ENCODE measurements at places on chromosomes 7 and 10.

- no peak for DNase-seq
These were observed 745 bp downstream of the DAGLB start for GRCh38 chr7:6446838-6447580.

- DNase-seq: no peak
These were observed 448.0 kb upstream of the ANKRD30A start for GRCh38 chr10:36677431-36677768.

- no peak for DNase-seq
These were observed 18.0 kb downstream of the SLC25A13 start for GRCh38 chr7:96303686-96304443.

GRCh38 chr7:142477079-142477651 lies 219.3 kb upstream of the PRSS58 start:
- DNase-seq: no peak

GRCh38 chr10:103874730-103875129 lies 19.4 kb upstream of the SH3PXD2A start:
- no peak for DNase-seq

DNA sequence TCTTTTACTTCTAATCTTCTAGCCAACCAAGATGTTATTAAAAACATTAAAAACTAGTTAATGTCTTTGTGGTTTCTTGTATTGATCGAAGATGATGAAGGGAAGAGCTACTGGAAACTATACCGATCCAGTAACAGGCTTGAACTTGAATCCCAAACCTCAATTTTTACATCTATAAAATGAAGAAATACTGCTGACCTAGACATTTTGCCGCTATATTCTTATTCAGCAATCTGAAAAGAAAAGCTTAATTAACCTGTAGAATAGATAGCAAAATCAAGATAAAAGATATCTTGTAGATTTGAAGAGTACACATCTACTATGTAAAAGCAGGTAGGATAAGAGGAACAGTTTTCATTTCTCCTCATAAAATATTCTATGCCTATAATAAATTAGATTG lies 326.1 kb upstream of the LRRN3 start:
- no peak for DNase-seq

- no peak for DNase-seq
These were observed 35.3 kb upstream of the IFRD1 start for GRCh38 chr7:112414855-112415490.

DNA sequence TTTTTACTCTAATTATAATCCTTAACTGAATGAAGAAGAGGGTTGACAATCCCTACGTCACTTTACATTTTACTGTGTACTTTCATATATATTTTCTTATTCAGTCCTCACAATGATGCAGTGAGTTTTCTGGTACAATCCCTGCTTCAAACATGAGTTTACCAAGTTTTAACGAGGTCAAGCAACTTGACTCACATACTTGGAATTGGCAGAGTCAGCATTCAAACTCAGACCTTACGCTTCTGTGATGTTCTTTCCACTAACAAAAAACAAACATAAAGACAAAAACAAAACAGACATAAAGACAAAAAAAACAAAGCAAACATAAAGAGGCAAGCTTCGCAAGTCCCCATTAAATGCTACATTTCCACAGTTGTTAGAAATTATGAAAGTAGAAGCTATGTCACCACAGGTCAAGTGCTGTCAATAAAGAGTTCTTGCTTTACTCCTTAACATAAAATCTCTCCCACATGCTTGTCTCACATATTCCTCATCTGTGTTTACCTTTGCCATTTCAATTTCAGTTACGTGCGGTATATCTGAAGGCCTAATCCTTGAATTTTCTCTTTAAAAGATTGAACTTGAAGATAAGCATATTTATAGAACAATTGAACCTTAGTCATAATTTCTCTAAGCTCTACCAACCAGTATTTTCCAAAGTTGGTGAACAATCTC lies 217.3 kb downstream of the CELF2 start:
- DNase-seq: no peak

DNA sequence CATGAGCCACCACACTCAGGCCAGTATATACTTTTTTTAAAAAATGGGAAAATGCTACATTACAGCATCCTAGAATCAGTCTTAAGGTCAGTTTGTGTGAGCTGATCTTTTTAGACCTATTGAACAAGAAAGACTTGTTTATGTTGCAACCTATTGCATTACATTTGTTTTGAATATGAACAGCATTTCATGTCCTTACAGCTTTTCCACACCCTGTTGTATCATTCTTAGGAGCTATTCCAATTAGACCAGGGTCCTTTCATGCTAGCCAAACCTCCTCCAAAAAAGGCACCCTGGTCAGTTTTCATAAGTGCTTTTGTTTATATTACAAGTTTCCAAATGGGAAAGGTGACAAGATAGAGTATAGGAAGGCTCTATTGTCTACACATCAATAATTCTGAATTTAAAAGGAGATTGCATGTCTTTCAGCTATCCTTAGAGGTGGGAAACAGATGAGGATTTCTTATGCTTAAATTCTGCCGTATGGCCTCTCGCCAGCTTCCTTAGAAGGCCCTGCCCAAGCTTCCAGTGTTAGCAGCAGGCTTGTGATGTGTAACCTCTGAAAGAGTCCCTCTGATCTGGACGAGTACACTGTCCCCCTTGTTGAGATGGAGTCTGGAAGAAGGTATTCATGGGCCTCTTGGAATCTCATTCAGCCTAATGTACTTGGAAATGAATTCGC lies 171.9 kb downstream of the OTUD1 start:
- DNase-seq: no peak

GRCh38 chr10:103776878-103777591 lies 78.3 kb downstream of the SH3PXD2A start:
- no peak for DNase-seq

DNA sequence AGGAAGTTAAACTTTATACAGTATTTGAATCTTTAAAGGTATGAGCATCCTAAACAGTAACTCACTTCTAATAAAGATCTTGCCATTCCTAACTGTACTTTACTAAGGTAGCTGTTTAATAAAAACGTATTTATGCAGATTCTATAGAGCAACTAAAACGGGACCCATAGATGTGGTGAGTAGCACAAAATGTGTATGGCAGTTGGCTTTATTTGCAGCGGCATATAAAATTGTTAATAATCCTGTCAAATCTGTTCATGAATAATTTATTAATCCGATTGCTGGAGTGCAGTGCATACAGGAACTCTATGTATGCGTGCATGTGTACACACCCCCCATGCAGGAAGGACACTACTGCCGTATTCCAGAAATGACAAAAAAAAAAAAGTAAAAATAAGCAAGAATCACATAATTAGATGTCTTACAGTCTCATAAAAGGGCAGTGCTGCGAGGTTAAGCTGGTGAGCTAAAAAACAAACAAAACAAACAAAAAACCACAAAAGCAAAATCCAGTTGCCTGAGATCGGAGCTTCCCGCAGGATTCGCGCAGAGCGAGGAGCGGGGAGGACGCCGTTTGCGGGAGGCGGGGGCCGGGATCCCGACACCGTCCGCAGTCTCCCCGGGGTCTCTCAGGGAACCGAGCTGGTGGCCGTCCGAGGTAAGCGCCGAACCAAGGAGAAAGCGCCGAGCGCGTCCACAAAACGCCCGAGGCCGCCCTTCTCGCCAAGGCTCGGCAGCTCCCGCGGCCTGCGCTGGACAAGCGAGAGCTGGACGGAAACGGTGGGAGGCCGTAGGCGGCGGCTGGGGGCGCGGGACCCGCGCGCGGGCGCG lies 518 bp upstream of the COMMD3 start:
- DNase-seq: no peak

GRCh38 chr10:21043044-21043443 lies 145.9 kb upstream of the NEBL start:
- no peak for DNase-seq

- no peak for DNase-seq
These were observed 20.8 kb downstream of the LAT2 start for GRCh38 chr7:74230446-74231231.

DNA sequence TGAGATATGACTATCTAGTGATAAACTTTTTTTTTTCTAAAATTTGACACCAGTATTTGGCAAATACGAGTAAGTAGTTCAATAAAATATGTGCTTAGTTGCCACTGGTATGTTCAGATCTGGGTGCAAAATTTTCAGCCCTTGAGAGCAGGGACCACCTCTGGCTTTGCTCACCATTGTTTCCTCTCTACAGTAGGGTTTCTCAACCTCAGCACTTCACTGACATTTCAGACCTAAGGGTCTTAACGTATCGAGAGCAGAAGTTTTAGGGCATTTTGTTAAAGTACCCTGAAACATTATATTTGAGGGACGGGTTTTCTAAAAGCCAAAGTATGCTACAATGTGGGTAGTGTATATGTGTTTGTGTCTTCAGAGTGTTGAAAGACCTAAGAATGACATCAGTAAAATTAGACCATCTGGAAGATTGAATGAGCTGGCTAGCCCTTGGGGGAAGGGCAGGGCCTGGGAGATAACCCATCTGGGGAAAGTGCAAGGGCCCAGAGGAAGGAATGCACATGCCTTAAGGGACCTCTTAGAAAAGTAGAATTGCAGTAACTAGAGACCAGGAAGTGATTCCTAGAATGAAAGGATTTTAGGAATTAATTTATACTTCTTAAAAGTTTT lies 11.8 kb downstream of the BZW2 start:
- DNase-seq: no peak

DNA sequence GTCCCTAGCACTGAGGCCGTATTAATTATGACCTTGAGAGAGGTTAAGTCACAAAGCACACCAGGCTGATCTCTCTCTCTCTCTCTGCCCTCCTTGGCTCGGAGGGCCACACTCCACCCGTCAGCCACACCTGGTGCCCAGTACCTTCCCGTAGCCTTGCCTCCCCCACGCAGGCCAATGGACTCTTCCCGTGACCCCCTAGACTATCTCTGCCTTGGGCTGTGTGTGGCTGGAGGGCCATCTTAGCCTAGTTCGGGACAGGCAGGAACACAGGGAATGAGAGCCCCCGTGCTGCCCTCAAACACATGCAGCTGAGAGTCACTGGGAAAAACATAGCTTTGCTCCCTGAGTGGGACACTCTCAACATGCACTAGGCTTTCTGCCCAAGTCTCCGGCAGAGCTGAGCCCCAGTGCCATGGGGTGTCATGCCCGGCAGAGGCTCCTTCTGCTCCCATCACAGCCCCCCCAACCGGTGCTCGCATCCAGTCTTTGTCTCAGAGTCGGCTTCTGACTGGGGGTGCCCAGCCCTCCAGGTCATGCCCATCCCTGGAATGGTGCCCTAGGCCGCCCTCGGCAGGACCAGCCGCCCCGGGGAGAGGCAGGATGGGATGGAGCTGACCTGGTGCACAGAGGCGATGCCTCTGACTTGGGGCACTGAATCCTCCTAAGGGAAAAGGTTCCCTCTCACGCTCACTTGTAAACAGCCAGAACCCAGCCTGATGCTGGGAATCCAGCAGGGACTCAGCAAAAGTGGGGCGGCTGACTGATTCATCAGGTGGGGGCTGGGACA lies 63.0 kb downstream of the TCERG1L start:
- DNase-seq: no peak

DNA sequence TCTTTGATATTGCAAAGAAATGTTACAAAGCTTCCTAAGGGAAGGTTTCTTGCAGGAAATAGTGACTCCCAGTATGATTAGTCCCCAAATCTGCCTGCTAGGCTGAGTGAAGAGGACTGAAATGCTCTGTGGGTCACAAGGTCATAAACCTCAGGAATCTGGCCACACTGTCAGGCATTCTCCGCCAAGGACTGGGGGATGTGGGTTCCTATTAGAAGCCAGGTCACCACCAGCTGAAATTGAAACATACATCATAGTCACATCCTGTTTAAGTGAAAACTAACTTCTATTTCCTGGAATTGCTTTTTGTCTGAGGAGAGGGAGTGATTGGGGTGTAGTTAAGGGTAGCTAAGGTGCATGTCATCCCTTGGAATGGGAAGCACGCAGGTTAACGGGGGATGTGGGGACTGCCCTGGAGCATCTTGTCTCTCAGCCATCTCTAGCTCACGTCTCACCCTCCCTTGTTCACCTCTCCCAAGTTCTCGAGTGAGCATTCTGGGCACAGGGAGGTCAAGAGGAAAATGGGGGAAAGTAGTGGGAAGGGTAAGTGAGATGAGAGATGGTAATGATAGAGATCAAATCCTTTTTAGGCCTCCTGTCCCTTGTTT lies 12.0 kb upstream of the GSAP start:
- DNase-seq: no peak

DNA sequence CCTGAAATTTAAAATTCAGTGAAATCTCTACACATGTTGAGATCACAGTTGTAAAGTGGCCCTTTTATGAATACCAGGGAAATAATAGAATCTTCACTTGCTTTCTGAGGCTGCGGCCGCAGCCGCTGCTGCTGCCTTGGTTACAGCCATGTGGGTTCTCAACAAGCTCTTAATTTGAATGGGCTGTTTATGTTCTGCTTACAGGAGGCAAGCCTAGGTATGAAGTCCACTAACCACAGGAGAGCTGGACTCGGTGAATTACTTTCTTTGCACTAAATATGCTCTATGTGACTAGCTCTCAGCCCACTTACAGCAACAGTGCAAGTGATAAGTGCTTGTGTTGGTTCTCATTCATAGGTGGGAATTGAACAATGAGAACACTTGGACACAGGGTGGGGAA lies 410.8 kb downstream of the SFMBT2 start:
- DNase-seq: no peak

- DNase-seq: peak; percentile 56
These were observed 12.4 kb downstream of the CALY start for GRCh38 chr10:133324198-133324792.

DNA sequence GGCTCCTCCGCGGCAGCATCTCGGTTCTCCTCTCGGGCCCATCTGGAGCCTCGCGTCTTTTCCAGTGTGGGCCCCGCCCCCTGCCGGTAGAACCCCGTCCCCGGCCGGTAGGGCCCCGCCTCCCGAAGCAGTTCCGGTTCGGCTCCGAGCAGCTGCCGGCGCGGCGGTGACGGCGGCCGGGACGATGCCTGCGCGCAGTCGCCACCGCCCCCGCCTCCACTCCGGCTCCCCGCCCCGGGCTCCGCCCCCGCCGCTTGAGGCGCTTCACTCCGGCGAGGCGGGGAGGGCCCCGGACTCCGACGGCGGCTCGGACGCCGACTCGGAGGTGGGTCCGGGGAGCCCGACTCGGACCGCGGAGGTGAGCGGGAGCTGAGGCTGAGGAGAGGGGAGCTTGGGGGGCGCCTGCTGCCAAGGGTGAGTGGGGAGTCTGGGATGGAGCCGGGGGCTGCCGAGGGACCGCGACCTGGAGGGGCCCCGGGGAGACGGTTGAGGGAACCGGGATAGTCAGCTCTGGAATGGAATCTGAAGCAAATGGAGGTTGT lies at the start of gene SAMD8:
Gene SAMD8 (plus strand): TSS at position 292 of the 542 bp plus-strand sequence. CDS start 38,873 bp downstream, outside the sequence.
- peak; percentile 93 for DNase-seq

DNA sequence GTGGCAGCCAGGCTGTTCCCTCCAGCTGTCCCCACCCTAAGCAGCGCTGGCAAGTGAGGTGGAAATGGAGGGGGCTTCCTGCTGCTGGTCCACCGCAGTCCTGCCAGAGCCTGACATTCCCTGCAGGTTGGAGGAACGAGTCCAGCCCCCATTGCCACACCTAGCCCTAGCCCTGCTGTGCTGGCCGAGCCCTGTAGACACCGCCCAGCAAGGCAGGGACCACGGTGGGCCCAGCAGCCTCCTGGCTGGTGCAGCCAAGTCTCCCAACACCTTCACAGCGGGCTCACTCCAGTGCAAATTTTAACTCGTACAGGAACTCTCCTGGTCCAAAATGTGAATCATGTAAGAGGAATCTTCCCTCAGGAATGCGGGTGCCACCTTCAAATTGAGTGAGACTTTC lies 116.3 kb downstream of the PAXIP1 start:
- DNase-seq: no peak

- DNase-seq: no peak
These were observed 339.6 kb upstream of the VWC2 start for GRCh38 chr7:49433794-49434193.

- no peak for DNase-seq
These were observed 61.4 kb upstream of the CTBP2 start for GRCh38 chr10:125221716-125222115.

- DNase-seq: no peak
These were observed 22.3 kb downstream of the MRPS33 start for GRCh38 chr7:140992422-140992821.

GRCh38 chr10:97406064-97406463 lies 4.9 kb upstream of the RRP12 start:
- DNase-seq: no peak

All from T follicular helper cell (primary cell).